ENCODE measurements at places on chromosomes 7 and 10.

DNA sequence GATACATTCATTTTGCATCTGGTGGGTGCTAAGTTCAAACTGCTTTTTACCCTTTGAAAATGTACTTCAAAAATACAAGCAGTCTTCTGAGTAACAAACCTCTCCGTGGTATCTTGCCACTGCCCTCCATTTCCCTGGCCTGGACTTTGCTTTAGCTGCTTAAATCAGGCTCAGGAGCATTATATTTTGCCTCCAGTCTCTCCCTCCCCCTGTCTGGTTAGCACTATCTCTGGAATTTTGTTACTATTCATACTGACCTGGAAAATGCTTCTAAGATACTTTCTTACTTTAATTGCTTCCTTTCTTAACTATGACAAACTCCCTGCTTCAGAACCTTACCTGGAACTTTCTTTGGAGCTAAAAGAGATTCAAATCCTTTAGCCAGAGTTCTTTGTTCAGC is 369.8 kb downstream of the GFRA1 start:
- DNase-seq = no peak

GRCh38 chr10:44070282-44070681 is 314.6 kb downstream of the CXCL12 start:
- no peak for DNase-seq

- DNase-seq = no peak
Measured at GRCh38 chr7:70693686-70694433, 438.1 kb upstream of the GALNT17 start.

- no peak for DNase-seq
Measured at GRCh38 chr10:78672918-78673317, 395.8 kb upstream of the ZMIZ1 start.

GRCh38 chr7:121853307-121853706 is 19.7 kb upstream of the PTPRZ1 start:
- no peak for DNase-seq

GRCh38 chr10:58104351-58104751 is 163.3 kb downstream of the IPMK start:
- no peak for DNase-seq

DNA sequence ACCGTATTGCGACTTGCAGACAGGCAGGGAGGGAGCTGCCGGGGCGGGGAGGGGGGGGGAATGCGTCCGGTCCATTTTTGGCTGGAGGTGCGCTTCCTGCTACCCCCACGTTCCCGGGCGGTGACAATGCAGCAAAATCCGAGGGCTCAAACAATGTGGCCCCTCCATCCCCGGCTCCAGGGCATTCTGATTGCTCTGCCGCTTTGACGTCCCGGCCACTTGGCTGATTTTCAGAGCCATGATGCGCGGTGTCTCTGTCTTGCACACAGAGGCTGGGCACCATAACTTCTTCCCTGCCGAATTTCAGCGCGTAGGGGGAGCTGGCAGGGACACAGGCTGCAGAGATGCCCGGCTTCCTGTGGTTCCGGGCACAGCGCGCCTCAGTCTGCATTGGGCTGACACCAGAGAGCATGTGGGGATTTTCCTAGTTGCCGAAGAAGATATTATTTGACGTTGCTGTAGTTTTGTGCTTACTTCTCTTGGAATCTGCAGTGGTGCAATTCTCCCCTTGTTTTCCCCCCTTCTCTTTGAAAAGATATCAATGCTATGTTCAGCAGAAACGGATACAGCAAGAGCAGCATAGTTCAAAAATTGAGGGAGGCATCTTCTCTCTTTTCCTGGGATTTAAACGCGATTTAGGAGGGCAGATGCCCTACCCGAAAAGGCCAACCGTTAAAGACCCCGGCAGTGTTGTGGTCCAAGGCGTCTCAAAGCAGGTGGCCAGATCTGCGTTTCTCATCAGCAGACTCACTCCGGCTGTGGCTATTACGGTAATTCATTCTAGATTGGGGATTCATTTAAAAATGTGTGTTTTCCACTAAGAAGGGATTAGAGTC is 1.4 kb downstream of the HECW1 start:
- no peak for DNase-seq

GRCh38 chr7:32258265-32258664 is 188.1 kb upstream of the PDE1C start:
- DNase-seq = no peak

- DNase-seq = no peak
Measured at GRCh38 chr7:130493275-130493873, 1.5 kb downstream of the MEST start.

Measured in memory B cell (primary cell).